Muscle of leg (tissue), 16 donors: ENCODE measurements at places on chromosomes 4 and X. TPM values are rescaled to one million over a fixed set of nuclear protein-coding genes. Genes with fewer than 3 reads are reported as not detected.

Gene REPS2
- 8.6 TPM for total RNA-seq

Gene GBA3
- total RNA-seq: 0.27 TPM

Gene ADAMTS3
- 4.5 TPM for total RNA-seq

Gene GPRASP1
- 11.7 TPM for total RNA-seq

Gene HPGDS
- total RNA-seq: 8.7 TPM

Gene USP26
- not detected for total RNA-seq

Gene IL2
- not detected for total RNA-seq

Gene AMBN
- total RNA-seq: not detected

Gene ZNF81
- total RNA-seq: 6.3 TPM

Gene ETDA
- not detected for total RNA-seq

Gene ELF4
- 7.6 TPM for total RNA-seq

Gene SPACA5B
- total RNA-seq: not detected

Gene PNMA6A
- total RNA-seq: 3.7 TPM

Gene MAGEA11
- not detected for total RNA-seq

Gene SCML2
- total RNA-seq: 6.3 TPM

Gene RBMXL3
- not detected for total RNA-seq

Gene ACSL1
- 37.8 TPM for total RNA-seq

Gene MAOA
- total RNA-seq: 0.44 TPM

Gene MRPL1
- 58.0 TPM for total RNA-seq

Gene CCDC120
- total RNA-seq: 0.98 TPM

Gene GPR173
- total RNA-seq: 4.4 TPM

Gene ERAS
- not detected for total RNA-seq

Gene PWWP3B
- total RNA-seq: 28.0 TPM

Gene GPR143
- total RNA-seq: 0.58 TPM

Gene MAGEA4
- total RNA-seq: not detected

Gene GATA1
- total RNA-seq: 0.22 TPM
